ENCODE measurements at places on chromosomes 7 and 10. TPM values are rescaled to one million over a fixed set of nuclear protein-coding genes. Genes with fewer than 3 reads are reported as not detected.

Gene MEST
- total RNA-seq = 0.06 TPM

Gene SMO
- 15.5 TPM for total RNA-seq

DNA sequence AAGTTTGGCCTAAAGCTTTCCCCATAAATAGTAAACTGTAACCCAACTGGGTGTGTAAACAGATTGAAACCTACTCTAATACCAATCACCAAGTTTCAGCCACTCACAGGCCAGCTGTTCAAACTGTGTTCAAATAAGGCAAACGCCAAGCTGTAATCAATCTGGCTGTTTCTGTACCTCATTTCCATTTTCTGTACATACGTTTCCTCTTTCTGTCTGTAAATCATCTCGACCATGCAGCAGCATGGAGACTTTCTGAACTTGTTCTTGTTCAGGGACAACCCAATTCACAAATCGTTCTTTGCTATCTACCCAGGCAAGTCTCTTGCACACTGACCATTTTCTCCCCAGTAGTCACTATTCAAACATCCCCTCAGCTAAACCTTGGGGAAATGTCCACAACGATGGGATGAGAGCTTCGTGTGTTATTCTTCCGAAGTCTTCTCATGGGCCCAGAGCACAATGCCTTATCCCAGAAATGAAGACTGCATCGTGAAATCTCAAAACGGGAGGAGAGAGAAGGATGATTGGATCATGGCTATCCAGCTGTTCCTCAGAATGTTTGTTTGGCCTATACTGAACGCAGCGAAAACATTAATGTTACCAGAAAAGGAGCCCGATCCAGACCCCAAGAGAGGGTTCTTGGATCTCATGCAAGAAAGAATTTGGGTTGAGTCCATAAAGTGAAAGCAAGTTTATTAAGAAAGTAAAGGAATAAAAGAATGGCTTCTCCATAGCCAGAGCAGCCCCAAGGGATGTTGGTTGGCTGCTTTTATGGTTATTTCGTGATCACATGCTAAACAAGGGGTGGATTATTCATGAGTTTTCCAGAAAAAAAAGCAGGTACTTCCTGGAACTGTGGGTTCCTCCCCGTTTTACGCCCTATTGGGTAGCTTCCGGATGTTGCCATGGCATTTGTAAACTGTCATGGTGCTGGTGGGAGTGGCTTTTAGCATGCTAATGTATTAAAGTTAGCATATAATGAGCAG, 86.2 kb downstream of the SLC16A9 start:
- no peak for DNase-seq

- DNase-seq = peak; percentile 76
Observed at GRCh38 chr7:6306471-6306870, 34.0 kb upstream of the CYTH3 start.

- no peak for DNase-seq
Observed at GRCh38 chr10:92267343-92267742, 23.5 kb downstream of the CPEB3 start.

- DNase-seq = no peak
Observed at GRCh38 chr7:30730097-30730496, 21.8 kb upstream of the INMT start.
